Activated naive CD4-positive, alpha-beta T cell treated with Interleukin-2 at 50 U/mL for 16 hours (primary cell): ENCODE measurements at places on chromosomes 1 and 21.
A peak's percentile ranks its signal among the peaks of the same experiment; 100 is the strongest.

DNA sequence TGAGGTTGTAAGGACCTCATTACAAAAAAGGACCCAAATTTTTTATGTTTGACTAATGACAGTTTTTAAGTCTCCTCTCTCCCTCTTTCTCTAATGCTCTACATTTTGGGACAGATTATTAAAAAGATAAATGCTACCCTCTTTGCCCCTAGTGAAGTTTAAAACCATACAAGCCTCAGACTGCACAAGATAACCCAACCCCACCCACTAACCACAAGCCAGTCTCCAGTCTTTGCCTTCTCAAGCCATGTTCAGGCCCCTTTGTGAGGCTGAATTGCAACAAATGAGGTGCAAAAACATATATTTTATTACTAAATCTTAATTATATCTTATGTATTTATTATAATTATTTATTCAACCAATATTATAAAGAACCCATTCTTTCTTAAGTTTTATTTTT is 597.2 kb upstream of the BRINP3 start:
- DNase-seq, result no peak

- DNase-seq, result no peak
Observed at GRCh38 chr1:187624812-187625545, 796.2 kb downstream of the PLA2G4A start.

- peak; percentile 89 for DNase-seq
Observed at GRCh38 chr1:156126630-156127534, 12.4 kb downstream of the LMNA start.

- no peak for DNase-seq
Observed at GRCh38 chr1:161872506-161872905, 106.4 kb downstream of the ATF6 start.

- no peak for DNase-seq
Observed at GRCh38 chr1:34066981-34067603, 97.9 kb downstream of the CSMD2 start.

GRCh38 chr1:156638189-156638985 is 3.5 kb upstream of the BCAN start:
- no peak for DNase-seq

- no peak for DNase-seq
Observed at GRCh38 chr1:35340519-35340918, 72.0 kb downstream of the ZMYM4 start.

DNA sequence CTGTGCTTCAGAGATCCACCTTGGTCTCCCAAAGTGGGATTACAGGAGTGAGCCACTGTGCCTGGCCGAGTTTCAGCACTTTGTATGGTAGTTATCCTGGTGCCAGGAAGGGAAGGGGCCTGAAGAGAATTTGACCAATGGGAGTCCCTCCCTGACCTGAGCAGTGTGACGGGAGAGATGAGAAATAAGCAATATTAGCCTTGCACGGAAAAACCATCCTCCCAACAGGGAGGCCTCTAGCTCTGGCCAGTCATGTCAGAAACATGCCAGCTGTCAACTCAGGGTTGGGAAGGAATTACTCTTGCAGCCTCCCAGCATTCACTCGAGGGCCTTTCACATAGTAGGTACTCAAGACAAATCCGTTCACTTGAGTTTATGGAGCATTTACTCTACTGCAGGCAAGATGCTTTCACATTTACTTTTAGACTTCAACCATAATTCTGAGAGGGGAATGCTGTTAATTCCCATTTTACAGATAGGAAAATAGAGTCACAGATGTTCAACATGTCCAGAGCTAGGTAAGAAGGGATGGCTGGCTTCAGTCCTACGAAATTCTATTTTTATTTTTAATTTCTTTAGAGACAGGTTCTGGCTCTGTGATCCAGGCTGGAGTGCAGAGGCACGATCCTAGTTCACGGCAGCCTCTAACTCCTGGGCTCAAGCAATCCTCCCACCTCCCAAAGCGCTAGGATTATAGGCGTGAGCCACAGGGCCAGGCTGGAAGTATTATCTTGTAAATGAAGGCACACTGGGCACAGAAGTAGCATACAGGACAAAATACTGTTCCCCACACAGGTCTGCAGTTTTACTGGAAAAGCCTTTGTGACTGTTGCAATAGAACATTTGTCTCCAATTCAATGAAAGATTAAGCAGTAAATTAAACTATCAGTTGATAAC is 3.2 kb upstream of the ATP13A2 start:
- no peak for DNase-seq

DNA sequence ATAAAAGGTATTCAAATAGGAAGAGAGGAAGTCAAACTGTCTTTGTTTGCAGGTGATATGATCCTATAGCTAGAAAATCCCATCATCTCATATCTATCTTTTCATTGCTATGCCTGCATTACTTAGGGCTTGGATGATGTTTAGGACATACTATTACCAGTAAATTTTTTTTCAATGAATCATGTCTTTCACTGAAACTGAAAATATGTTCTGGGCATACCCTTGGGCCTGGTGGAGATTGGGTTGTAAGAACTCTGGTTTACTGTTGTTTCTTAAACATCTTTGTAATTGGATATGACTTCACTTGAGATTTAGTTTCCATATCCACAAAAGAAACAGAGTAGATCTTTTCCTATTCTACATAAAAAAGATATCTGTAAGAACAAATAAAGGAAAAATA is 502.2 kb upstream of the PRMT6 start:
- DNase-seq, result no peak

DNA sequence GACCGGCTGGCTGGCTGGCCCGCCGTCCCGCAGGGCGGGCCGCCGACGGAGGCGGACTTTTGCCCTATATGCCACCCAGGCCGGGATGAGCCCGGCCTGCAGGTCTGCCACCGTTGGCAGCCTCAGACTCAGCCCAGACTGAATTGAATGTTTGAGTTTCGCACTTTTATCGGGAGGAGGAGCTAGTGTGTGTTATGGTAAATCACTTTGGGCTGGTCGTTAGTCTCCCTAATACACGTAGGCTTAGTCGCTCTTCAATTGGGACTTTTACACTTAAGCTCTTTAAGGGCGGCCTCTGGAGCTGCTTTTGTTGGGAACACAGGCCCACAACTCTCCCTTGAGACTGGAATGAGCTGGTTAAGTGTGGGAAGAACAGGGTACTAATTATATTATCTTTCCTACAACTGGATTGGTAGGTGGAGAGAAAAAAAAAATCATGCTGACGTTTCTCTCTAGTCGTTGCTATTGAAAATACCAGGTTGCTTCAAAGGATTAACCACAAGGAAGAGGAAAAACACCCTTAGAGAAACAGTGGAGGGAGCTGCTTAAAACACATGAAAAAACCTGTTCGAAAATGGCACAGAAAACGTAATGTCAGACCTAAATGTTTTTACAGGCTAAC is 1.4 kb upstream of the IRF2BP2 start:
- no peak for DNase-seq

GRCh38 chr1:7642781-7643529 is 128.1 kb upstream of the VAMP3 start:
- DNase-seq, result no peak

GRCh38 chr1:239675735-239676134 is 289.4 kb downstream of the CHRM3 start:
- no peak for DNase-seq

DNA sequence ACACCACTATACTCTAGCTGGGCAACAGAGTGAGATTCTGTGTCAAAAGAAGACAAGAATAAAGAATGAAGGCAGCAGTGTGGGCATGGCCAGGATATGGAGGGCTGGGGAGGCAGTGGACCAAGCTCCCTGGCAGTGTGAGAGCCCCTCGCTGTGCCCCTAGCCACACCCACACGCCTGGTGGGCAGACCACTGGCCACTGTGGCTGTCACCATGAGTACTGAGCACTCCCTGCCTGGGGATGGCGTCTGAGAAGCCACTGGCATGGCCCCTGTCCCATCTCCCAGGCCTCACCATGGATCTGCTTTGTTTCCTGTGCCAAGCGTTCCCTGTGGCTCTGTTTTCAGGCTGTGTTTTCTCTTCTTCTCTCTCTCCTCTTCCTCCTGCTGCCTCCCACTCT is 51.7 kb downstream of the STUM start:
- no peak for DNase-seq

DNA sequence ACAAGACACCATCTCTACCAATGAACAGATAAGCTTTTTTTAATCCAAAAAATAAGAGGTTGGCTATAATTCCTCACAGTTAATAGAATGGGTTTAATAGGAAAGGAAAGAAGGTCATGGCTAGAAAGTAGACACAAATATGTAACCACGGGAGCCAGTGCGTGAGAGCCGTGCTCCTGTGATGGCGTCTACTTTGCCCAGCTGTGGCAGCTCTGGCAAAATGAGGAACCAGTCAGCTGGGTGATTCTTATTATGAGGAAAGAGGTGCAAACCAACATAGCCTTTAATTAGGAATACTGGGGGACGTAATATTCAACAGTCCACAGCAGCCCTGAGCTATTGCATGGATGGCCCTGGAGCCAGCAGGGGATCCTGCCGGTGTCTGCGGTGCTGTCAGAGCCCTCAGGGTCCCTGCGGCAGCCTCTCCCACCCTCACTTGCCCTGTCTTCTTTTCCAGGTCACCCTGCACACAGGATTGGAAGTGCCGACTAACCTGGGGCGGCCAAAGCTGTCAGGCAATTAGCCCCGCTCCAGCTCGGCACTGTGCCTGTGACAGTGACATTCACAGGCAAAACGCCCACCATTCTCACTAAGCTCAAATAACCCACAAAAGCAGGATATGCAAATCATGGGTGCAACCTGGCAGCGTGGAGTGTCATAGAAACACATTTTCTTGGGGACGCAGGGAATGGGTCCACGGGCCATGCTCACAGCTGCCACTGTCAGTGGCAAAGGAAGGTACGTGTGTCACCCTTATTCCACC is 25.9 kb upstream of the GNPAT start:
- DNase-seq, result no peak

DNA sequence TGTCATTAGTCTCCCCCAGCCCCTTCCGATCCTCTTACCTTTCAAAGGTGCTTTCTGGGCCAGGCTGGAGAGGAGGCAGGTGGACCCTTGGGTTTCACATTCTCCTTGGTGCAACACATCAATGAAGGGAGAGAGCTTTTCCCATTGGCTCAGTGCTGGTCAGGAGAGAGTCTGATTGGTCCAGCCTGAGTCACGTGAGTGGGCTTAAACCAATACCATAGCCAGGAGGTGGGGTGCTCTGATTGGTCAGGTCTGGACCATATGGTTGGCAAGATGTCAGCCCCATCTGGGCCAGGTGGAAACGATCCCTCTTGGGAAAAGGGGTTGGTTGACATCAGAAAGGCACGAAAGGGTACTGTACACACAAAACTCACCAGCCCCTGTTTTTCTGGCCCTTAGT is 44.8 kb upstream of the ABCG1 start:
- DNase-seq, result no peak

DNA sequence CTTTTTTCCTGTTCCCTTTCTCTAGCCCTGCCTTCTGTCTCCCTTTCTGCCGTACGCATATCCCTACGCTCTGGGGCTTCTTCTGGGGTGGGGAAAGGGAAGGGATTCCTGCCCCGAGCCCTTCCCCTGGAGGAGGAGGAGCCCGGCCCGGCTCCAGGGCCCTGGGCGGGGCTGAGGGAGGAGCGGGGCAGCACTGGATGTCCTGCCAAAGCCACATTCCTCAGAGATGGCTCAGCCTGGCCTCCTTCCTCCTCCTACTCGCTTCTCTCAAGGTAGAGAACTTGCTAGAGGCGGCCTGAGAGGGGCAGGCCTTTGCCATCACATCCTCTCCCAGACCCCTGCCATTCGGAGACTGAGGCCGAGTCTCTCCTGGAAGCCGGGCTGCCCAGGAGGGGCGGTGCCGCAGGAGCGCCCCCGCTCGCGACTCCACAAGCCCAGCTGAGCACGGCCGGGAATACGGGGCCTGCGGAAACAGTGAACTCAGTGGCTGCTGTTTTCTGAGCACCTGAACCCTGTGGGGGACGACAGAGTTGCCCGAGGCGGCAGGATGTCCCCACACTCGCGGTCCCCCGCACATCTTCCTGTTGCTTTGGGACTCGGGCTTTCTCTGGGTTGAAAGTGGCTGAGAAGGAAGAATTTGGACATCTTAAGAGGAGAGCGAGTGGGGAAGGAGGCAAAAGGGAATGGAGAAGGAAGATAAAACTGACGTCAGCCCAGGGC is 12.2 kb downstream of the ADAMTSL4 start:
- DNase-seq, result peak; percentile 64

GRCh38 chr1:23673086-23673813 is 18.4 kb upstream of the RPL11 start:
- DNase-seq, result no peak

DNA sequence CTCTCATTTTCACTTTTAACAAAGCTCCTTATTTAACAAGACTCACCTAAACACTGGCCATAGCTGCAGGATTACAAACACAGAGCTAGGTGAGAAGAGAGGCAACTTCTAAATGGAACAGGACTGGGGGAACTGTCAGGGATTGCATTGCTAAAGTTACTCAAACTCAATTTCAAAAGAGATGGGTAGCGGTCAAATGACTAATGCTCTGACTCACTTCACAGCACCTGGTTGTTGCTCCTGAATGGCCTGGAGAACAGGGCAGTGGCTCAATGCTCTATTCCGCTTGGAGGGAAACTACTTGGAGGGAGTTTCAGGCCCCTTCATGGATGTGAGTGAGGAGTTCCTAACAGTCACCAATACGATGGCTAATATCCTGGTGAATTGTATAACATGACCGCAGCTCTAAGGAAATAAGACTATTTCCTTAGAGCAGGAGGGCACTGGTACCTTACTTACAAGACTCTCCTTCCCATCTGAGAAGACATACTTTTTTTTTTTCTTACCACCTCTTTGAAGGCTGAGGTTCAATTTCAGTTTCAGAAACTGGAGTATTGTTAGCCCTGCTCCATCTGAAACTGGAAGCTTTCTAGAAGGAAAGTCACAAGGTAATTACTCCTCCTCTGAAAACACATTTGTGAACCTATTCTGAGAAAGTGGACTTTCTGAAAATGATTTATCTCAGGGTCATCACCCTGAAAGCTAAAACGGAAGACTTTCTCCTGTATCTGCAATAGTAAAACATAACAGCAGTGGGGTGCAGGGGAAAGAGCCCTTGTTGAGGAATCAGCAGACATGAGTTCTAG is 9.5 kb downstream of the DPT start:
- no peak for DNase-seq

GRCh38 chr1:167927046-167927754 is 9.3 kb upstream of the DCAF6 start:
- no peak for DNase-seq

- DNase-seq, result no peak
Observed at GRCh38 chr1:71796006-71796405, 486.3 kb downstream of the NEGR1 start.
